Heart right ventricle (tissue), 16 donors: ENCODE measurements at places on chromosomes 16 and 17. TPM values are rescaled to one million over a fixed set of nuclear protein-coding genes. Genes with fewer than 3 reads are reported as not detected.

PDIA2 gene
- total RNA-seq, result 3.4 TPM

OR1A1 gene
- total RNA-seq, result not detected

GLIS2 gene
- 9.0 TPM for total RNA-seq

CRHR1 gene
- not detected for total RNA-seq

ZNF594 gene
- total RNA-seq, result 6.8 TPM

SMPD3 gene
- total RNA-seq, result 0.34 TPM

DNA sequence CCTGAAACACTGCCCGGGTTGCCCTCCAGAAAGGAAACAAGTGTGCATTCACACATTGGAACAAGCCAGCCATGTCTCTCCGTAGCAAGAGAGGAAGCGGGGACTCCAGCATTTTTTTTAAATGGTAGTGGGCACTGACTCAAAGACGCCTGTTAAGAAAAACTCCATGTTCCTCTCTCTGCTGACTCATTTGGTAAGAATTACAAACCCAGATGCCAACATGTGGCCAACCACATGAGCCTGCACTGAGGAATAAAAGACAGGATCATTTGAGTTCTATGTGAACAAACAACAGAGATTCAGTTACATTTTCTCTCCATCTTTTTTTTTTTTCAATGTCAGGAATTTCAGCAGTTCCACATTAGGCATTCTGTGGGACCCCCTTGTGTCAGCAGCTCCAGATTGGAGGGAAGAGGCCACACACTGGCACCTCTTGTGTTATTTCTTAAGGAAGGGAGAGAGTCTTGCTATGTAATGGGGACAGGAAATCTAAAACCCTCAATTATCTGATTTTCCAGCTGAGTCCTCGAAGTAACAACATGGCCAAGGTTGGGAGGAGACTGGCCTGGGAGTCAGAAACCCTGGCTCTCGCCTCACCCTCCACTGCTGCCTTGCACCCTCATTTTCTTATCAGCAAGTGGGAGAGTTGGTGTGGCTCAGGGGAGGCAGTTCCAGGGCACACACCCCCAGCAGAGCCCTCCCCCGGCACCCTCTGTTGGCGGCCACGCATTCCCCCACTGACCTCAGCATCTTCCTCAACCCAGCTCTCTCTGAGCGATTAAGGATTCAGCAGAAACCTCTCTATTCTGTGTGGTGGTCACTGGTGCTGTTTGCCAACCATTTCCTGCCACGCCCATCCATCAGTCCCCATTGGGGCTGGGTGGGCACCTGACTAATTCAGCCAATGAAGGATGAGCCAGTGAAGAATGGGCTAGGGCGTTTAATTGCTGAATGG is 173.0 kb downstream of the FOXL1 start:
- no peak for DNase-seq
- no peak overlapping the region for H3K27ac ChIP-seq
- H3K4me1 ChIP-seq, result no peaks in the 10 kb centered on the region
- peaks cover 1% of the 10 kb centered on the region for H3K27me3 ChIP-seq

GRCh38 chr17:42405076-42405475 is 16.8 kb upstream of the STAT3 start:
- H3K4me3 ChIP-seq, result no peak overlapping the region
- no peaks in the 10 kb centered on the region for H3K27me3 ChIP-seq
- peaks cover 39% of the 10 kb centered on the region for H3K36me3 ChIP-seq
- no peak for DNase-seq
- H3K4me1 ChIP-seq, result peaks cover 91% of the 10 kb centered on the region

- H3K4me1 ChIP-seq, result peaks cover 6% of the 10 kb centered on the region
- no peaks in the 10 kb centered on the region for H3K36me3 ChIP-seq
- no peak overlapping the region for H3K4me3 ChIP-seq
- no peaks in the 10 kb centered on the region for H3K27me3 ChIP-seq
- DNase-seq, result no peak
Measured at GRCh38 chr16:79639576-79640311, 39.2 kb upstream of the MAF start.

- peak; percentile 15 for DNase-seq
- no peak overlapping the region for H3K4me3 ChIP-seq
- H3K27ac ChIP-seq, result no peak overlapping the region
- H3K27me3 ChIP-seq, result no peaks in the 10 kb centered on the region
- H3K36me3 ChIP-seq, result no peaks in the 10 kb centered on the region
Measured at GRCh38 chr17:12256380-12256995, 235.8 kb downstream of the MAP2K4 start.

DNA sequence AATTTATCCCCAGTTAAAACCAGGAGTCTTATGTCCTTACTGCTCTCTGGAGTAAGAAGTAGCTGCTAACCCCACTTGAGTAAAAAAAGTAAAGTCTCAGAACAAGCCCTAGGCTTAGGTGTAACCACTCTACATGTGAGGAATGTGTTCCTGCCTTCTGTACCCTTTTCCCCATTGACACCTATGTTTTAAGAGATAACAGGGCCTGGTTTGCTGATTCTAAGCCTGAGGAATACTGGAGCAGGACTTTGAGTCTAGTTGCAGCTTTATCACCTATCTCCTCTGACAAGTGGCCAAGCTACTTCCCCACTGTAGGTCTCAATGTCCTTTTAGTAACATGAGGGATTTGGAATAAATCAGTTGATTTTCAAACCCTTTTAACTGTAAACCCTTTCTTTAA is 40.2 kb downstream of the REXO5 start:
- H3K27ac ChIP-seq, result peak overlapping the region; percentile 60
- DNase-seq, result no peak
- peaks cover 26% of the 10 kb centered on the region for H3K4me1 ChIP-seq
- no peaks in the 10 kb centered on the region for H3K27me3 ChIP-seq
- no peaks in the 10 kb centered on the region for H3K36me3 ChIP-seq
- no peak overlapping the region for H3K4me3 ChIP-seq

GRCh38 chr16:56986361-56986760 is 3.0 kb upstream of the NLRC5 start:
- no peak for DNase-seq
- H3K27me3 ChIP-seq, result no peaks in the 10 kb centered on the region
- peaks cover 13% of the 10 kb centered on the region for H3K4me1 ChIP-seq
- no peak overlapping the region for H3K4me3 ChIP-seq

DNA sequence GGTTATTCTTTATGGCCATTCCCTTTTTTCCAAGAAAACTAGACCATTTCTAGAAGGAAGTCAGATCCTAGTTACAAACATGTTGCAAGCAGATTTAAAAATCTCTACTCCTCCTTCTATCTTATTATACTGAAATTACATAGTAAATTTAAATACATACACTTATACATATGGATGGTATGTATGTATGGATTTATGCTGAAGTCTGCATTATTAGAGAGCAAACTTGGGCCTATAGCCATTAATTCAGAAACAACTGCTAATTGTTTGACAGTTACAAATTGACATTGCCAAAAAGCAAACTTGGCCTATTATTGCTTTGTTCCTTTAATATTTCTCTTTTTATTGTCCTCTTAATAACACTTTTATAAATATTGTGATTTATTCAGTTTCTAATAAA is 67.1 kb downstream of the NFAT5 start:
- no peaks in the 10 kb centered on the region for H3K27me3 ChIP-seq
- H3K4me3 ChIP-seq, result no peak overlapping the region
- peaks cover 78% of the 10 kb centered on the region for H3K36me3 ChIP-seq
- no peak for DNase-seq
- no peaks in the 10 kb centered on the region for H3K4me1 ChIP-seq

DNA sequence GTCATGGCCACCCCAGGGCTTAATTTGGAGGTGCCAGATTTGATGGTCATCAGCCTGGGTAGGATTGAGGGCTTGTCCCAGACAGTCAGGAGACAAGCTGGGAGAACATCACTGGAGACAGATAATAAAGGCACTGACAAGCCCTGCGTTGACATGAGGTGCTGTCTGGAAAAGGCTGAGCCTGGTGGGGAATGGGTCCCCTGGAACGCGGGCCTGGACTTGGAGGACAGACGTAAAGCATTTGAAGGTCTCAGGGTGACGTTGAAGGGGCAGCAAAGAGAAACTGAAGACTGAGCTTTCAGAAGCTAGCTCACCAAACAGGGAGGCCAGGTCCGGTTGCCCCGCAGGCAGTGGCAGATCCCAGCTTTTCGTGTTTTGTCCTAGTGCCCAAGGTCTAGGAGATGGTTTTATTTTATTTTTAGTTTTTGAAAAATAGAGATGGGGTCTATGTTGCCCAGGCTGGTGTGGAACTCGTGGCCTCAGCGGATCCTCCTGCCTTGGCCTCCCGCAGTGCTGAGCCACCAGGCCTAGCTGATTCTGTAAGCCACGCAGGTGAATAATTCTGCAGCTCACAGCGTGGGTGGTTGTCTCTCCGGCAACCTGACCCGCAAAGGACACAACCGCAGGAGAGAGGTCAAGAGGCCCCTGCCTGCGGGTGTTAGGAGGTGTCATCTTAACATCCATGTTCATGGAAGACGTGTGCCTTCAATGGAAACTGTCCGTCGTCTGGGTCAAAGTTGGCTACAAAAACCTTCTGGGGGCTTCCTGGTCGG is 37.6 kb downstream of the METRNL start:
- no peak overlapping the region for H3K4me3 ChIP-seq
- H3K27me3 ChIP-seq, result peaks cover 5% of the 10 kb centered on the region
- peak; percentile 1 for DNase-seq

GRCh38 chr16:31108794-31109558 is 790 bp downstream of the BCKDK start:
- H3K4me3 ChIP-seq, result peak overlapping the region; percentile 100
- H3K27me3 ChIP-seq, result no peaks in the 10 kb centered on the region
- peaks cover 36% of the 10 kb centered on the region for H3K36me3 ChIP-seq
- peak overlapping the region; percentile 96 for H3K27ac ChIP-seq
- peaks cover 50% of the 10 kb centered on the region for H3K4me1 ChIP-seq

DNA sequence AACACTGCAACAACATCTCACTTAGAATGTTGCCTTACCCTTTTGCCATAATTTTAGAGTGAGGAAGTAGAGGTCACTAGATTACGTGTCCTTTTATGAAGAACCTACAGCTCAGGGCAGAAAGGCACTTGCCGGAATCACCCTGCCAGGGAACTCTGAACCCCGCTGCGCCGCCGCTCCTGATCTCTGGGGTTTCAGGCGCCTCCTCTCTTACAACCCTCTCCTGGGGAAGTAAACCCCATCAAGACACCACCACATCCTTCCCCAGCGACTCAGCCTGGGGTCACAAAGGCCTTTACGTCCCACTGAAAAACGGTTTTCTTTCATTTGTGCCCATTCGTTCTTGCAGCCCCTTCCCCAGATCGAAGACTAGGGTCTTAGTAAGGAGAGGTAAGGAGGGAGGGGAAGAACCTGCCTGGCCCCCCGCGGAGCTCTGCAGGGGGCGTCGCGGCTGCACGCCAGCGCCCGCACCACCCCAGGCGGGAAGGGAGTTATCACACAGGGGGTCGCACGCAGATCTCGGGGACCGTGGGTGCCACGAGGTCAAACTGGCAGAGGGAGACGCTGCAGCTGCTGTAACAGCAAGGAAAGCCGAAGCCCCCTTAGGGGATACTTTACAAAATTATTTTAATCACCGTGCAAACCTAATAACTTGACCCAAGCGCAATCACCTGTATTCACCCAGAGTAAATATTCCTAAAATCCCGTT is 1.0 kb upstream of the HLF start:
- DNase-seq, result no peak
- no peak overlapping the region for H3K27ac ChIP-seq
- H3K4me3 ChIP-seq, result peak overlapping the region; percentile 77
- peaks cover 47% of the 10 kb centered on the region for H3K4me1 ChIP-seq
